Mucosa of descending colon (tissue), 3 donors: ENCODE measurements at places on chromosomes 2 and 18. TPM values are rescaled to one million over a fixed set of nuclear protein-coding genes. Genes with fewer than 3 reads are reported as not detected.

GRCh38 chr18:2970772-2971659 is 41.9 kb downstream of the LPIN2 start:
- DNase-seq = no peak

The FAM136A gene
- total RNA-seq = 51.7 TPM

GRCh38 chr2:234496835-234497593 is at the start of gene ARL4C:
TSS of gene ARL4C (minus strand) at chr2:234497081. CDS start at chr2:234496586, 495 bp downstream.
- DNase-seq = peak; percentile 77

- no peak for DNase-seq
These were observed 40.6 kb downstream of the TMEM178A start for GRCh38 chr2:39706312-39706711.

The ITGB6 gene
- total RNA-seq = 35.7 TPM

- DNase-seq = peak; percentile 4
These were observed 12.1 kb upstream of the TPO start for GRCh38 chr2:1400943-1401735.

- DNase-seq = no peak
These were observed 74.1 kb downstream of the ACTR3 start for GRCh38 chr2:113963965-113964364.

- no peak for DNase-seq
These were observed 578.2 kb downstream of the RIT2 start for GRCh38 chr18:42537291-42537690.

DNA sequence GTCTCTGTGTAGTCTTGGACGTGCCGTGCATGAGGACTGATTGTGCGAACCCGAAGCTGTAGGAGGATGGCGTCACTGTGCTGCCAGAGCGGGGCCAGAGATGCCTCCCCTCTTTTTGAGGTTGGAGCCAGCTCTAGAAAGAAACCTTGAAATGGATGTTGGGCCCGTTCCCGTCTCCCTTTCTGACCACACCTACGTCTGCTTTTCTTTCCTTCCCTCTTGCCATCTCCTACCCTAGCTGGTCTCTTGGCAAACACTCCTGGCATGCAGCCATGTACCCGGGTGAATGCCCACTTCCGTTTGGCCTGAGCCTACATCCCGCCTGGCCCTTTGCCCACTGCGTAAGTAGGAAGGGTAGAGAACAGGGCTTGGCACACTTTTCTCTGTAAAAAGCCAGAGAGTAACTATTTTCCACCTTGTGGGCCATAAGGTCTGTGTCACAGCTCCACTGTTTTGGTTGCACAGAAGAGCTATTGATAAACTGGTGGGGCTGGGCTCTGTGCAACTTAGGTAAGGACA is 37.4 kb downstream of the SH3BP4 start:
- DNase-seq = peak; percentile 92

DNA sequence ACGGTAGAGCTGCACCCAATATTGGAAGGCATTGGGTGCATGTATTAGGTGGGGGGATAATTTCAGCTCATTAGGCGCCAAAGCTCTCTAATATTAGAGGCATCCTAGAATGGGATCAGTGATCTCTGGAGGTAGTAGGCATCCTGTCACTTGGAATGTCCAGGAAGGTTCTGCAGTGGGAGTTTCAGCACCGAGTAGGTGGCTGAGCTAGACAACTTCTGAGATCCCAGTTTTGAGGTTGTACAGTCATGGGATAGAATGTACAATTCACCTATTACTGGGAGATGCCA is 210.9 kb downstream of the MYCN start:
- DNase-seq = no peak

DNA sequence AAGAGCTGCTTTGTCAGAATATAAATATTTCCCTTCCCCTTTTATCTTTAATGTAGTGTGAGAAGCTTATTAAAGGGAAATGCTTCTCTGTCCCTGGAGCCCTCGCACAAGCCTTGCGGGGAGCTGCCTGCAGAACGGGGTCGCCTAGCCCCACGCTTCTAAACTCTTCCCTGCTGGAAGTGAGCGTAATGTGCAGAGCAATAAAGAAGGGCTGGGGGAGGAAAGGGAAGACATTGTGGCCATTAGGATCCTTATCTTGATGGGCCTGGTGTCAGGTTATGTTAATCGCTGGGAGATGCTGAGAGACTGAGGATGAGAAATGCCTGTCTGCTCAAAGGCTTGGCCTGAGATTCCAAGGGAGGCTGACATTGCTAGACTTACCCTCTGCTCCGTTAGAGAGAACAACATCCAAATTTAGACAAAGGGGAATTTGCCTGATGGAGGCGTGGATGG is 18.9 kb upstream of the FZD7 start:
- no peak for DNase-seq

The INO80B gene
- total RNA-seq = 32.3 TPM

DNA sequence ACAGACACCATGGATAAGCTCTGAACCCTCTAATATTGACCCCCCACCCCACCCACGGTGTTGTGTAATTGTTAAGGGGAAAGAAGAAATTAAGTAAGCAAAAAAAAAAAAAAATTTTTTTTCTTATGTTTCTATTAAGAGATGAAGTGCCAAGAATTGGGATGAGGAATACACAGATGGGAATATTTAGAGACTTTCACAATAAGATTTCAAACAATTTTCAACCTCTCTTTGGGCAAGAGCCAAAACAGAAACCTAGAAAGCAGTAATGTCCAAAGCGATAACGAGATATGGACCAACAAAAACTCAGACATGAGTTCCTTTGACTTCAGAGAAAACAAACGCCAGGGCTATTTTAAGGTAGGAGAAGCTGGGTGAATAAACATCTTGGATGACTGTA is 14.4 kb downstream of the PIEZO2 start:
- no peak for DNase-seq

DNA sequence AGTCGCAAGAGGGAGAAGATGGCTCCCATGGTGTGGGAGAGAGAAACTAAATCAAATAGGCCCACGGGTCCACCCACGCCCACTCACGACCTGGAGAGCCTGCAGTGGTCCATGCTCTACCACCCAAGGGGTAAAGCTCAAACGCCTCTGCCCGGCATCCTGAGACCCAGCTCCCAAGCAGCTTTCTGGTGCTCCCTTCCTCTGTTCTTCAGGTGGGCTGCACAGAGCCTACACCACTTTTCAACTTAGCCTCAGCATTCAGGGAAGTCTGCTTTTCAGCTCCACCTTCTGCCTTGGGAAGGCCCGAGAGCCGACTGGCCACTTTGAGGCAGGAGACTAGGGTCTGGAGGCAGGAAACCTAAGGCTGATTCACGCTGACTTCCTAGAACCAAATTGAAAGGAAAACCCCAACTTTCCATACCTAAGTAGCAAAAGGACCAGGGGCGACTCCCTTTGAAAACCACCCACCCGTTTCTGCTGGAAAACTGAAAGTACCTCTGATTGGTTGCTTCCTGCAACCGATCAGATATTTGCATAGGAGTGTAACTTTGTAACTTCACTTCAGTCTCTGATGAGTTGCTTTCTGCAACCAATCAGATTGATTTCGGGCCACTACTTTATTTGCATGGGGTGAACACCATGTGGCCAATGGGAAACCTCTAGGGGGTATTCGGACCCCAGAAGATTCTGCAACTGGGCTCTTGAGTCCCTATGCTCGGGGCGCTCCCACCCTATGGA is 26.8 kb upstream of the SPATA3 start:
- no peak for DNase-seq

The C1QL2 gene
- total RNA-seq = not detected
